ENCODE measurements at places on chromosomes 4 and X.

- DNase-seq: no peak
These were observed 60.6 kb downstream of the RPS6KA3 start for GRCh38 chrX:20205927-20206708.

- no peak for DNase-seq
These were observed 15.4 kb downstream of the SNX12 start for GRCh38 chrX:71052721-71053120.

DNA sequence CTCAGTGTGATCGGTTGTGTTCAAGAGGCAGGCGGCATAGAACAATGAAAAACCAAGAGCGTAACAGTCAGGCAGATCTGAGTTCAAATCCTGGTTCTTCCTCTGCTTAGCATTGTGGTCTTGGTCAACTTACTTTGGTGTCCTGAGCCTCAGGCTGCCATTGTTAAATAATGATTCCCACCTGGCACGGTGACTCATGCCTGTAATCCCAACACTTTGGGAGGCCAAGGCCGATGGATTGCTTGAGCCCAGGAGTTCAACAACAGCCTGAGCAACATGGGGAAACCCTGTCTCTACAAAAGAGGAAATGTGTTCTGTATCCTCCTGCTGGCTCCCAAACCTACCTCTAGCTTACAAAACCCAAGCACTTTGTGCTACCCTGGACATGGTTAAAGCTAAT, 129.0 kb upstream of the STX18 start:
- DNase-seq: no peak

GRCh38 chr4:8391972-8392371, 48.6 kb downstream of the ACOX3 start:
- peak; percentile 74 for DNase-seq

- DNase-seq: no peak
These were observed 66.3 kb downstream of the TSPAN7 start for GRCh38 chrX:38627683-38628082.

DNA sequence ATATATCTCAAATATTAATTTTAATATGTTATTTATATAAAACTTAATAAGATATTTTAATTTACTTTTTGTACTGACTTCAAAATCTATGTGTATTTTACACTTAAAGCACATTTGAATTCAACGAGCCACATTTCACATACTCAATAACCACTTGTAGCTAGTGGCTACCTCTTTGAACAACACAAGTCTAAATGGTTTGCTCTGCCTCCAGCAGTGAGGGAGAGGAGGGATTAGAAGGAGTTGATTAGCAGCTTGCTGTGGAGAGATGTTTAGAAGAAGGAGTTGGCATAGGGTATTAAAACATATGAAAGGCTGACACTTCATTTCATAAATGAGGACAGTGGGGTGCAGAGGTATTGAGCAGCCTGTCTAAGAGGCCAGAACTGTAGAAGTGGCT, 124.0 kb downstream of the ARHGAP24 start:
- DNase-seq: no peak

DNA sequence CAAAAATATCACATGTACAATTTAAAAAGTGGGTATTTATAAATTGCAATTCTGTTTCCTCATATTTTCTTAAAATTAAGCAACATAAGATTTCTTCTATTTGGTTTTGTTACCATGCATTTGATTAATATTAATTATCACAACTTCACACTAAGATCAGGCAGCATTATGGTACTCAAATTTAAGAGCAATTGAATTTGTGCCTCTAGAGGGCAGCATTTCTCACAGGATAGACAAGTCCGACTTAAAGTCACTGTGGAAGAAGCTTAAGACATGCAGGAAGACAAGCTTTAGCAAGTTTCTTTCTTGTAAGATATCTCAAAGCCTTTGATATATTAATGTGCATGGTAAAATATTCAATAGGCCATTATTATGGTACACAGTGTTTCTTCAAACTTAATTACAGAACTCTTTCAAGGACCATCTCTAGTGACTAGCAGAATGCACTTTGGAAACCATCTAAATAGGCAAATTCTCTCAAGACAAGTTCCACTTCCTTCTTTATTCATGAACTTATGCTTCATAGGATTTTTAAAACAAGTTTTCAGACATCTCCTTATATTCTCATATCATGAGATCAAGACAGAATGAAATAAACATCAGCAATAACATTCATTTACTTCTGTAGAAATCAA, 35.0 kb downstream of the FBXW7 start:
- peak; percentile 91 for DNase-seq

GRCh38 chr4:7753931-7754465, 185.7 kb downstream of the AFAP1 start:
- no peak for DNase-seq

DNA sequence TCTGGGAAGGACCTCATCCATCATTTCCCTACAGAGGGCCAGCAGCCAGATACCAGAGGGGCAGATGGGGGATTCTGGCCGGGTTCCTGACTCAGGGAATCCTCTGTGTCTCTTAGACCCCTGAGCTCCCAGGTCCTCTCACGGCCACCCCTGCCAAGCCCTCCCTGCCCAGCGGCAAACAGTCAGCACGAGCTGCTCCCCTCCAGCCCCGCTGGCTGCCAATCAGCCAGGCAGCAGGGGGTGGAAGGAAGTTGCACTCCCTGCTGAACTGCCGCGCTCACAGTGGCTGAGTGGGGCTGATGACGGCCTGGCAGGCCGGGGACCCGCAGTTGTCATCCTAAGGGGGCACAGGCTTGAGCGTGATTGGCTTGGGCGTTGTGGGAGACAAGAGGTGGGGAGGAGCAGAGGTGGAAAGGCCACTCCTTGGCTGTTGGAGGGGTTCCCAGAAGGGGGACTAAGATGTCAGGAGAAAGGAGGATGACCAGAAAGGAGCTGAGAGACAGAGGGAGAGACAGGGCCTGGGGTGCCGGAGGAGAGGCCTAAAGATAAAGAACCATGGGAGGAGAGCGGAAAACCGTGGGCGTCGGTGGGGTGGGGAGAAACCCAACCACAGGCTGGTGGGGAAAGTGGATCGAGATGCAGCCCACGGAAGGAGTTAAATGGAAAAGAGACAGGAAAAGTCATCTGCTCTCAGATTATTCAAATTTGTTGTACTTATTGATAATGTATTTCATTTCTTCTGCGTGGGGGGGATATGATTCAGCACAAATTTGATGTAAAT, 4.4 kb upstream of the CCDC149 start:
- no peak for DNase-seq

GRCh38 chr4:71294301-71294700, 44.5 kb upstream of the SLC4A4 start:
- no peak for DNase-seq

DNA sequence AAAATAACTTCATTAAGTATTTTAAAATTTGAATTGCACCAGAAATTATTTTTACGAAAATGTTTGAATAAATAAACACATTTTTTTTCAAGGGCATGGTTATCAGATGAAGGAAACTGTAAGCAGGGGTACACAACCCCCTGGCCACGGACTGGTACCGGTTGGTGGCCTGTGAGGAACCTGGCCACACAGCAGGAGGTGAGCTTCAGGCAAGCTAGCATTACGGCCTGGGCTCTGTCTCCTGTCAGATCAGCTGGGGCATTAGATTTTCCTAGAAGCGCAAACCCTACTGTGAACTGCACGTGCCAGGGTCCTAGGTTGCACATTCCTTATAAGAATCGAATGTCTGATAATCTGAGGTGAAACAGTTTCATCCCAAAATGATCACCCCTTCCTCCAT, 1499.7 kb upstream of the AGA start:
- DNase-seq: no peak

DNA sequence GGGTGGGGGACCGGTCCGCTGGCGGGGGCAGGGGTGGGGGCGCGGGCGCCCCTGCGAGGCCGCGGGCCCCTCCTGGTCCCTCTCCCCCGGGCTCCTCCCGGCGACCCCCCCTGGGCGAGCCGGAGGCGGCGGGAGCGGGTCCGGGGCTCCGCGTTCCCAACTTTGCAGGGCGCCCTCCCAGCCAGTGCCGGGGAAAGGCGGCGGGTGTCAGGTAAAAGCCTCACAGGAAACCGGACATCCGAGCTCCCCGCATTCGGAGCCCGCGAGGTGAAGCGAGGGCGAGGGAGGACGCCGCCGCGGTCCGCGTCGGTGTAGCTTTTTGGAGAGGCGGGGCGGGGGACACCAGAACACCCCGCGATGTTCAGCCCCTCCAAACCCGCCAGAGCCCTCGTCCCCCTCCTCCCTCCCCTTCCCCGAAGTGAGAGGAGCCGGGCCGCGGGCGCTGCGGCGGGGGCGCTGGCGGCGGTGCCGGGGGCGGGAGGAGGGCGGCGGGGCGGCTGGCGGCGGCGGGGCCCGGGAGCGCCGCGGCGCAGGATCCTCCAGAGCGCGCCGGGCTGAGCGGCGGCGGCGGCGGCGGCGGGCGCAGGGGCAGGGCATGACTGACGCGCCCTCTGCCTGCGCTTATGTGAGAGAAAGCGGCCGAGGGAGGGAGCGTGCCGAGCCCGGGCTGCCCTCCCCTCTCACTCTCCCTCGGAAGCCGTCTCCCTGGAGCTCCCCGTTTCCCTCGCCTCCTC, at the start of gene VEGFC:
Gene VEGFC (minus strand): TSS at position 597 of the 734 bp plus-strand sequence. CDS start 611 bp downstream, outside the sequence.
- peak; percentile 50 for DNase-seq

DNA sequence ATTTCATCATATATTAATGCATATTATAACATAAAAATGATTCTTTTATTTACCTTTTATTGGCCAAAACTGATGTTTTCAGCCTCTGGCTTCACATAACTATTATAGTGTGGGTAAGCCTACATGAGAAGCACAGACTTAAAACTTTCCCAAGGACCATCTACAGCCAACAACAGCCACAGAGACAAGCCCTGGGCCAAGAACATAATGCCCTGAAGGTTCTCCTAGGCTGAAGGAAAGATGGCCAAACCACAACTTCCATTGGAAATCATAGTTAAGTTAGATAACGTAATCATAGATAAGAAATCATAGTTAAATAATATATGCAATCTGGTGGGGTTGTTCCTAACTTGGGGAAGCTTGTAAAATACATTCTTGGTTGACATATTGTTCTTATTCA, 280.0 kb upstream of the EMCN start:
- no peak for DNase-seq

DNA sequence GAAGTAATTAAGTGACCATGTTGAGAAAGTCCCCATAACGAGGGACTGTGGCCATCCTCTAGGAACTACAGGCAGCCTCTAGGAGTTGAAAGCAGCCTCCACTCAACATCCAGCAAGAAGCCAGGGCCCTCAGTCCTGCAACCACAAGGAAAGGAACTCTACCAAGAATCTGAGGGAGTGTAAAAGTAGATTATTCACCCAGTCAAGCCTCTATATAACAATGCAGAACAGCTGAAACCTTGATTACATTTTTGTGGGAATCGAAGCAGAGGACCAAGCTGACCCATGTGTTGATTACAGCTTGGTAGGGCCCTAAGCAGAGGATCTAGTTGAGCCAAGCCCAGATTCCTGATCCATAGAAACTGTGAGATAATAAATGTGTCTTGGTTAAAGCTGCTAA, 17.1 kb downstream of the RPS6KA6 start:
- no peak for DNase-seq

- no peak for DNase-seq
These were observed 1826.6 kb upstream of the AGA start for GRCh38 chr4:179268791-179269190.

DNA sequence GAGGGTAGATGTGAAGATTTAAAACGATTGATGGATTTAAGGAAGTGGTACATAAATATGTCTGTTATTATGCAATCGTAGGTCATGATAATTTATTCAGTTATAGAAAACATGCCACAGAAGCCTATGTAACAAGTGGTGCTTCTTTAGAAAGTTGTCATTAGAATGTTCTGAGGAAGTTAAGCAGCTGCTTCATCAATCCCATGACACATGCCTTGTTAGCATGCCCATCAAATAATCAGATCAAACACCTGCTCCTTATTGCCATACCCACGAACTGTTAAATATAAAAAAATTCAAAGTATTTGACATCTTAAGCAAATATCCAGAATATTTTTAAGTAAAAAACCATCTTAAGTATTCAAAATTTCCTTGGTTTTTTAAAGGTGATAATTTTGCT, 76.4 kb upstream of the MYOZ2 start:
- DNase-seq: no peak

DNA sequence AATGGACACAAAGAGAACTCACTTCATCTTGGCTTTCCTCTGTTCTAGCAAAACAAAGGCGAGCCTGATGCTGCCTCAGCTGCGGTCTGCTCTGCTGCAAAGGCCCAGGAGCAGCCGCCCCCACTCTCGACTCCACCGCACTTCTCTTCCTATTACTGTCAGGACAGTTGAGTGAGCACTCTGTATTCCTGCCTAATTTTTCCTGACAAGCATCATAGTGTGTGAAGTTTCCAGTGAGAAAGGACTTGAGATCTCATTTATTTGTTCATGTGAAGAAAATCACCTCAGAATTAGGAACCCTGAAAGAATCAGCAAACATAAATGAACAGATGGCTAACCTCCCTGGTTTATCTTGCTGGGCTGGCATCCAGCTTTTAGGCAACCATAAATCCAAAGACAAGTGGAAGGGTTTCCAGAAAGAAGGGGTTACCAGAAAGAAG, 15.6 kb downstream of the SCARB2 start:
- DNase-seq: no peak

DNA sequence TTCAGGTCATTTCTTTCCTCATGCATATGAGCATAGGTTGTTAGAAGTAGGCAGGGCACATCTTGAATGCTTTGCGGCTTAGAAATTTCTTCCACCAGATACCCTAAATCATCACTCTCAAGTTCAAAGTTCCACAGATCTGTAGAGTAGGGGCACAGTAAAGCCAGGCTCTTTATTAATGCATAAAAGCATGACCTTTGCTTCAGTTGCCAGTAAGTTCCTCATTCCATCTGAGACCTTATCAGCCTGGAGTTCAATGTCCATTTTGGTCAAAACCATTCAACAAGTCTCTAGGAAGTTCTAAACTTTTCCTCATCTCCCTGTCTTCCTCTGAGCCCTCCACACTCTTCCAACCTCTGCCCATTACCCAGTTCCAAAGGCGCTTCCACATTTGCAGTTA, 77.7 kb downstream of the MAP9 start:
- no peak for DNase-seq

DNA sequence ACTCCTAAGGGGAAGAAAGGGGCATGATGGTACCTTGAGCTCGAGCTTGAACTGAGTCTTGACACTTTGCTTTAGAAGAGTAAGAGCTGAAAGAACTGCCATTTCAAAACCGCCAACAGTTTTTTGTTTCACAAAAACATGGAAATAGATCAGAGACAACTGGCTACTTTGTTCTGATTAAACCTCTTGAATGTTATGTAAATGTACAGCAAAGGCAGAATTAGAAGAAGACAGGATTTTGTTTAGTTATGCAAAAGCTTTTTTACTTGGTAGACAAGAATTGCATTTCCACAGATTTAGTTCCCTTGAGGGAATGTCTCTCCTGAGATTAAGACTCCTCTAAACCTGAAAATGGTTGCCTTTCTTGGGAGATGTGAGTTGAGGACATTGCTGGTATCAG, 33.3 kb upstream of the STPG2 start:
- no peak for DNase-seq

GRCh38 chr4:2965262-2965661, 1.9 kb downstream of the GRK4 start:
- DNase-seq: no peak

DNA sequence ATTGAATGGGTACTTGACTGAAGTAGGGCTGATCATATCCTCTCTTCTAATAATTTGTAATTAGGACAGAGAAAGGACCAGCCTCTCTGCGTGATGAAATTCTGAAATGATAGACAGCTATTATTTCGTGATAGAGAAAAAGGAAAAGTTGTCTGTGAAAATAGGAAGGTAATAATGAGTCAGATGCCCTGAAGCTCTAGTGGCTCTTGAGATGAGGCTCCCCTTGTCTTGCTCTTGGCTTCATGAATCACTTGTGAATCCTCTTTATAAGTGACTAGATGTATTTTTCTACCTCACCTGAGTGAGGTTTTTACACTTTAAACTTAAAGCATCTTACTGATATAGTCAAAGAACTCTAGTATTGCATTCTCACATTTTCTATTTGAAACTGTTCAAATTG, 888.9 kb downstream of the PCDH18 start:
- no peak for DNase-seq
